ENCODE measurements at places on chromosomes 5 and 9. TPM values are rescaled to one million over a fixed set of nuclear protein-coding genes. Genes with fewer than 3 reads are reported as not detected.

The SLC36A2 gene
- total RNA-seq = not detected

DNA sequence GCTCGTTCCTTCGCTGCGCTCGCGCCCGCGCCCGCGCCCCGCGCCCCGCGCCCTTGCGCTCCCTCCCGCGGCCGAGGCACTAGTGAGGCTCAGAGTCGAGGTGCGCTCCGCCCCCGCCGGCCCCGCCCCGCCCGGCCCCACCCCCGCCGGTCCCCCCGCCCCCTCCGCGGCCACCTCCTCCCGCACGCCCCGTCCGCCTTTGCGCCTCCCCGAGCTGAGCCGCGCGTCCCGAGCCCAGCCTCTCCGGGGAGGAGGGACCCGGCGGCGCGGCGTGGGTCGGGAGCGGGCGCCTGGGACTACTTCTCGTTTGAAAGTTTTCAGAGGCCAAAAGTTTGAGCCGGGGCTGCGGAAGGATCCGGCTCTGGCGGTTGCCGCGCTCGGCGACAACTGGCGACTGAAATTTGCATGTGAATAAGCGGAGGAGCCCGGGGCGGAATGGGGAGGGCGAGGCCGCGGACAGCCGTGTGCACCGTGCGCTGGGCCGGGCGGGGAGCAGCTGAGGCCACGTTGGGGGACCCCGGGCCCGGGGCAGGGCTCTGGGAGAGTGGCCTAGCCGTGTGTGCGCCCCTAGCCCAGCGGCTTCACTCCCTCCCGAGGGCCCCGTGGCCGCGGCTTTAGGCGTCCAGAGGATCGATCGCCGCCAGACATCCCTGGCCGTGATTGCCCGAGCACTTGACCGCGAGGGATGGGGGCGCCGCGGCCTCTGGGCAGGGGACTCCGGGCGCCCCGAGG lies at the start of gene NOTCH1:
TSS of gene NOTCH1 (minus strand) at position 84 of the 732 bp plus-strand sequence. CDS start 262 bp downstream, outside the sequence.
- peak; percentile 93 for DNase-seq

GRCh38 chr9:126809068-126809467 lies 4.2 kb downstream of the ZBTB43 start:
- no peak for DNase-seq

GRCh38 chr5:132291026-132291425 lies 3.2 kb upstream of the SLC22A4 start:
- no peak for DNase-seq

- DNase-seq = peak; percentile 79
Measured at GRCh38 chr9:93111371-93112115, 15.5 kb downstream of the CARD19 start.

GRCh38 chr5:35881758-35882157 lies 25.1 kb downstream of the IL7R start:
- DNase-seq = peak; percentile 12

- DNase-seq = no peak
Measured at GRCh38 chr5:8349855-8350254, 480.9 kb downstream of the MTRR start.

All from Daoy (cell line).